A172 (cell line): ENCODE measurements at places on chromosomes 5 and 9. TPM values are rescaled to one million over a fixed set of nuclear protein-coding genes. Genes with fewer than 3 reads are reported as not detected.

Gene GABRP
- total RNA-seq, result not detected in 2 replicates

Gene CLTA
- 499 and 646 TPM in 2 replicates for total RNA-seq

Gene IFNA21
- total RNA-seq, result not detected in 2 replicates

Gene KCNV2
- not detected in 2 replicates for total RNA-seq

Gene ANKRD18B
- 10.6 and 12.6 TPM in 2 replicates for total RNA-seq

DNA sequence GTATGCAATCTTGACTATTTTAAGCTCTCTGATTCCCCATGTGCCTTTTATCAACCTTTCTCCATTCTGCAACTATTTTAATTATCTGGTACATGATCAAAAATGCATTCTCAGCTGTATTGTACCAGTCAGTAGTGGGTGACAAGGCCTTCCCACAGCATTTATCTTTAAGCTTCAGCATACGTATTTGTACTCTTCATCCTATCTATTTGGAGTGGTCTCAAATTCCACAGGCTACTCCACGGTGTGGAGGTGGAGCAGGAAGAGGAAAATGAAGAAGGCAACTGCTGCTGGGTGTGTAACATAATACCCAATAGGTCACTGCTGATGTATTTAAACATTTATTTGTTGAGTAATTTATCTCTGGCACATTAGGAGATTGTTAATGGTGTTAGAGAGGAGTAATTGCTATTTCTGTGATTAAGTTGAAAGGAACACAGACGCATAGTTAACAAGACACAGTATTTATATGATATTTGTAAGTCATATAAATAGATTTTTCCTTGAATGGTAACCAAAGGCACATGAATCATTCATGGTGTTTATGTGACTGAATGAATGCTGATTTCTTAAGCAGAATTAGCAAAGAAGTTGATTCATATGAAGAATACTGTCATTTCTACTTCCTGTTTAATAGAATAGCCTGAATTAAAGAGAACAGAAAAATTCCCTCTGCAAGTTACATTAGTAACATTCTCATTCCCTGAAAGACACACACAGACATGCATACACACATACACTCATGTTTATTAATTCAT, 153.8 kb upstream of the NR3C1 start:
- DNase-seq, result no peak

GRCh38 chr5:16411741-16412455, 53.7 kb downstream of the ZNF622 start:
- DNase-seq, result peak; percentile 14

DNA sequence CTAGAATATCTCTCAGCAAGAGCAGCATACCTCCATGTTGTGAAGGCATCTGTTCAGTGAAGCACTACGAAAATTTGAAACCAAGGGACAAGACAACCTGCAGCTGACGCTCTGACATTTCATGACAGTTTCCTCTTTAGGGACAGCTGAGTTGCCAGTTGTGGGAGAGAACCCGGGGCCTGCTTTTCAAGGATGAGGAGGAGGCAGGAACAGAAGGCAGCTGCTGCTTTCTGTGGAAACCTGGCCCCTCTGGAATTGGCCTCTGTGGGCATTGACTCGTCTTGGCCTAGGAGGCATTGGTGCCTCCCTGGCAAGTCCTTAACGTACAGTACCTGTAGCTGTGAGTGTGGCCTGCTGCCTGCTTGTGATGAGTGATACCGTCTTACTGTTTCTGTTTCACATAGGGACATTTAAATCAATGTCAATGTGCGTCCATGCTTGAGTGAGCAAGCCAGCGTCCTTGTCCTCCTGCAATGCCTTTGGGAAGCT, 21.6 kb downstream of the SLC46A2 start:
- no peak for DNase-seq

GRCh38 chr5:112492291-112492690, 73.2 kb upstream of the EPB41L4A start:
- DNase-seq, result peak; percentile 68

DNA sequence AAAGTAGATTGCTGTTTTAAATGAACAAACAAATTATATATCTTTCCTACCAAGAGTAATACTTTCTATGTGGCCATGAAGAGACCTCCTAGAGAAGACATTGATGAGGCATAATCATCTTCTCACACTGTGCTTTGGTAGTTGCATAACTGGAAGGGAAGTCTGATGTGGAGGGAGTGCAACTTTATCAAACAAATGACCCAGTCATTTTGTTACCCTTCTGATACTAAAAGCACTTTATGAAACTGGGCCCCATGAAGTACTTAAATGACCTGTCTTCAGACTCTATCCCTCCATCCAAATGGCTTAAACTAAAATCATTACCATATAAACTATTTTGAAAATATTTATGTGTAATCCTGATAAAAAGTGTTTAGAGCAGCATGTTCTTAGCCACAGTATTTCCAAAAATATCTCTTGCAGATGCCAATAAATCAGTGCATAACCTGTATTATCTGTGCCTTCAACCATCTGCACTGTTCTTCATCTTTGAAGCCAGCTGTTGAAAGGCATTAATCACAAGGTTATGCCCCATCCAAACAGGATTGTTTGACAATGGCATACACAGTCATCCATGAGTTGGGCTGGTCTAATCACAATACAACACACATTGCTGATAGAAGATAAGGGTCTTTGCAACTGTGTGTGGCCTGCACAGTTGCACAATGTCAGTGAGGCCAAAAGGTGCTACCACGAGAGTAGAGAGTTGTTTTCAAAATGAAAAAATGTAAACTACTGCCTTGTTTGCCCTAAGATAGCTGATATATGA, 31.9 kb upstream of the MIER3 start:
- DNase-seq, result no peak

GRCh38 chr5:10400411-10400810, 41.3 kb upstream of the ROPN1L start:
- no peak for DNase-seq

DNA sequence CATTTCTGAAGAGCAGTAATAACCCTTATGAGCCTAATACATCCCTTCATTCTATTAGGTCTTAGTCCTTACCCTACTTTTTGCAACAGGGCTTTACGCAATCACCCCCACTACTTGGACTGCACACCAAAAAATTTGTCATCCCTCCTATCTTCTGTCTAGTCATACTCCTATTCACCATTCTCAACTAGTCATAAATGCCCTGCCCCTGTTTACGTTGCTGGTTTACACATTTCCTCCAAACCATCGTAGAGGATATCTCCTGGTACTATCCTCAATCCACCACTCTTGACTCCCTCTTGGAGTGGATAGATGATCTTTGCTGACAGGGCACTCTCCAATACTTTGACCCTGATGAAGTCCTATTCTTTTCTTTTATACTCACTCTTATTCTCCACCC, 98.2 kb upstream of the CCNG1 start:
- no peak for DNase-seq

GRCh38 chr5:137997726-137998213, 35.1 kb downstream of the FAM13B start:
- DNase-seq, result peak; percentile 42

DNA sequence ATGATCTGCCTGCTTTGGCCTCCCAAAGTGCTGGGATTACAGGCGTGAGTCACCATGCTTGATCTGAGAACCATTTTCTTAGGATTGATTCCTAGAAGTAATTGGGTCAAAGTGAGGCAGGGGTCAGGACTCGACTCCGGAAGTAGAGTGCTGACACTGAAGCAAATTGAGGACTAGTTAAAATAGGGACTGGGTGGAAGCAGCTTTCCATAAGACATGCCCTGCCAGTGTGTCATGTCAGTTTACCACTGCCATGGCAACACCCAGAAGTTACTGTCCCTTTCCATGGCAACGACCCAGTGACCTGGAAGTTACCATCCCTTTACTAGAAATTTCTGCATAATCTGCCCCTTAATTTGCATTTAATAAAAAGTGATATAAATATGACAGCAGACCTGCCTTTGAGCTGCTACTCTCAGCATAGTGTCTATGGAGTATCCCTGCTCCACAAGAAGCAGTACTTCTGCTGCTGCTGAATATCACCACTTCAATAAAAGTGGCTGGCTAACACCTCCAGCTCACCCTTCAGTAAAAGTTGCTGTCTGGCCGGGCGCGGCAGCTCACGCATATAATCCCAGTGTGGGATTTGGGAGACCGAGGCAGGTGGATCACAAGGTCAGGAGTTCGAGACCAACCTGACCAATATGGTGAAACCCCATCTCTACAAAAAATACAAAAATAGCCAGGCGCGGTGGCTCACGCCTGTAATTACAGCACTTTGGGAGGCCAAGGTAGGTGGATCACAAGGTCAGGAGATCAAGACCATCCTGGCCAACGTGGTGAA, 47.8 kb upstream of the JADE2 start:
- DNase-seq, result no peak

- no peak for DNase-seq
Observed at GRCh38 chr5:87851603-87852002, 417.0 kb downstream of the TMEM161B start.

DNA sequence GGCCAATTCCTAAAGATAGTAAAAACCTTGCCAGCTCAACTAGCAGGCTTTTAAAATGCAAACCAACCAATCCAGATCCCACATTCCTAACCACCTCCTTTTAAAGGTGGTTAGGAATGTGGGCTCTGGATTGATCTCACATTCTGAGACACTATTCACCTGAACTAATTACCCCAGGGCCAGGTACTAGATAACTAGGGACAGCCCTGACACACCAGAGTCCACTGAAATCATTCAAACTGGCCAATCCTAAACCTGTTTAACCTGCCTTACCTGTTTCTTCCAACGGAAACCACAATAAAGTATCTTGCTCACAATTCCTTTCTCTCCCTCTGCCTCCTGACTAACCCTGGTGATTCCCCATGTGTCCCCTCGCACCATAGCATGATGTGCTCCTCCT, 168.3 kb upstream of the DMAC1 start:
- DNase-seq, result no peak

DNA sequence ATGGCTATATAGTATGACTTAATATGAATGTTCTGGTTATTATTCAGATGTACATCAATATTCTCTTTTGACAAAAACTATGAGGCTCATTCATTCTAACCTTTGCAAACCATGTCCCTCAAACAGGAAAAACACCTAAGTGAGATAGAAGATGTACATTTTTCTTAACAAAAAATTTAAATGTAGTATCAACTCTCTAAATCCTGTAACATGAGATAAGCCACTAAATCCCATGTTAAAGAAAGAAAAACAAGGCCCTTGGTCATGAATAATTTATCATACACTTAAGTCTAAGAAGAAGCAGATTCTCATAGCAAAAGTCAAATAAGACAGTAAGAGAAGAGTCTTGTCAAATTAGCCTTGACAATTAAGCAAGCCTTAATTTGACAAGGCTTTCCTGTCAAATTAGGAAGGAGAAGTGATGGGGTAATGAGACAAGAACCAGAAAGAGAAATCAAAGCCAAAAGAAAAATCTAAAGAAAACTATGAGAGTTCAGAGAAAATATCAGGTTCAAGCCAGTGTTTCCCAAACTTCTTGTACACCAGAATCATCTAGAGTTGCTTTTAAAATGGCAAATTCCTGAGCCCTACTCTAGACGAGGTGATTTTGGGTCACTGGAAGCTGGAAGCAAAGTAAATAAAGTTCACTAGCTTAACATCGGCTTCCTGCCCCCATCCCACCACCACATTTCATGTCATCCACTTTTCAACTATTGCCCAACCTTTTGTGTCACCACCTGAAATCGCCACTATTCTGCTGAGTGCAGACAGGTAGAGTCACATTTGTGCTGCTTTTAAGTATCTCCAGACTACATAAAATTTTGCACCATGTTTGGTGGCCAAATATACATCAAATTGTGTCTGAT, 76.5 kb downstream of the NR6A1 start:
- peak; percentile 33 for DNase-seq

DNA sequence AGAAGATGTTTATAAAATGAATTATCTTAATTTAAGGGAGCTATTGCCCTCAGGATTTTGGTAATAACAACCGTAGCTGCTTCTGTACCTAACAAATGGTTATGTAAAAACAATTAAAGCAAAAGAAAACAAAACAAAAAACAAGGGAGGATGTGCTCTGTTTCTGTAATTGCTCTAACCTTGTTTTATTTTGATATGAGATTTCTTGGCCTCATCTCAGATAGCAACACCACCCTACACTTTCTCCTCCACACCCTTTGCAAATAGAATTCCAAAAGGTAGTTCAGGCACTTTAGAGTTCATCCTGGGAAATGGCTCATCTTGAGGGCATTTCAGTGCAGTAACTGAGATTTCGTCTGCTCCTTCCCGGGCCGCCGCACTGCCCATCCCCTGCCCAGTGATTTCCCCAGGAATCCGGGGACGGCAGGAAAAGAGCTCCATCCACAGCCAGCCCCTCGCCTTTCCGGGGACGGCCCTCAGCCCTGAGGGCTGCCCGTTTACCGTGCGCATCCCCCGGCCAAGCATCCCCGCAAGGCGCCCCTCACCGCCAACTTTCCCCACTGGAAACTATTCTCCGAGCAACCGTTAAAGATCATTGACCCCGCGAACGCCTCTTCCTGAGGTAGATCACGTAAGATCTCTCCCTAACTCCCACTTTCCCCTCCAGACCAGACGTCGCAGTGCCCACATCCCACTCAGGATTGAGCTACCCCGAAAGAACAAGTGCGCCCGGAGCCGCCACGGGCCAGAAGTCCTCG, 1.2 kb downstream of the FNBP1 start:
- DNase-seq, result no peak

DNA sequence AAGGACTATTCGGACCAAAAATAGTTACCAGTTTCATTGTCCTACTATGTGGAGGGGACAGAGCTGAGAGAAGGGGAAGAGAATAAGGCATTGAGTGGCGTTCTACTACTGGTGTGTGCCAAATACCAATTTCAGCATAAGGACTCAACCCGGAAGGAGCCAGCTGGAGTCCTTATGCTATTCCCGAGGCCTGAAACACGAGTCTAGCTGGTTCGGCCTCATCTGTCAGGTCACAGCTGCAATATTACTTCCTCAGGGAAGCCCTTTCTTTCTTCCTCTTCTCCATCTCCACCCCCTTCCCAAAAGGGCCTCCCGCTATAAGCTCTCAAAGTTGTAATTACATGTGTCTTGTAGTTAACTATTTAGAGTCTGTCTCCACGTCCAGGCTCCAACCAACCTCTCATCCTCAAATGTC, 20.5 kb upstream of the FER start:
- no peak for DNase-seq

DNA sequence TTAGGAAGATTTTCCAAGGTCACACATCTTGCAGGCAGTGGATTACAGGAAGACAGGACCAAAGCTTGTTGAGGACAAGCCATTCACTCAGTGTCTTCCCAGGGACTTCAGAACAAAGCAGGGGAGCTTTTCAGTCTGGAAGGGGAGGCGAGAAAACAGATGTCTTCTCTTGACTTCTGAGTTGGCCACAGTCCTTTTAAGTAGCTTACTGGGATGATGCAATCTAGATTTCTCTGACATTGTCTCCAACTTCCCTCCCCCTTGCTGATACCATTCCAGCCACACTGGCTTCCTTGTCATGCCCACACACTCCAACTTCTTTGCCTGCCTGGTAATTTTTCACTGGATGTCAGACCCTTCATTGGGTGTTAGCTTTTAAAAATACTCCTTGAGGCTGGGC, 174.2 kb upstream of the TBC1D2 start:
- DNase-seq, result peak; percentile 39

GRCh38 chr5:10317825-10318682, 10.4 kb upstream of the CMBL start:
- DNase-seq, result peak; percentile 45

DNA sequence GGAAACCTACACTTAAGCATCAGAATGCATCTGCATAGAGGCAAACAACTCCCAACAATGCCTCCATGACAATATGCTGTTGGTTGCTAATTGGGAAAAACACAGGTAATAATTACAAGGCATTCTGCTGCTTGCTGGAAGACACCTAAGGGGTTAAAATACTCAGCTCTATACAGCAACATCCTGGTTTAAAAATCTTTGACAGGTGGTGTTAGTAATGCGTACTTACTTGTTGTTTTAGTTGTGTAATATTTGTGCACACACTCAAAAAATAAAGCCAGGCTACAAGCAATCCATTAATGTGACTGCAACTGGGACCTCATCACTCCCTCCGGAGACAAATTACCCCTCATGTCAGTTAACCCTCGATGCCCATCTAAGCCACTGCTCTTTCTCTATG, 126.3 kb upstream of the ELL2 start:
- DNase-seq, result no peak
